T47D (cell line): ENCODE measurements at places on chromosomes 7 and 10.
A peak's percentile ranks its signal among the peaks of the same experiment; 100 is the strongest.

DNA sequence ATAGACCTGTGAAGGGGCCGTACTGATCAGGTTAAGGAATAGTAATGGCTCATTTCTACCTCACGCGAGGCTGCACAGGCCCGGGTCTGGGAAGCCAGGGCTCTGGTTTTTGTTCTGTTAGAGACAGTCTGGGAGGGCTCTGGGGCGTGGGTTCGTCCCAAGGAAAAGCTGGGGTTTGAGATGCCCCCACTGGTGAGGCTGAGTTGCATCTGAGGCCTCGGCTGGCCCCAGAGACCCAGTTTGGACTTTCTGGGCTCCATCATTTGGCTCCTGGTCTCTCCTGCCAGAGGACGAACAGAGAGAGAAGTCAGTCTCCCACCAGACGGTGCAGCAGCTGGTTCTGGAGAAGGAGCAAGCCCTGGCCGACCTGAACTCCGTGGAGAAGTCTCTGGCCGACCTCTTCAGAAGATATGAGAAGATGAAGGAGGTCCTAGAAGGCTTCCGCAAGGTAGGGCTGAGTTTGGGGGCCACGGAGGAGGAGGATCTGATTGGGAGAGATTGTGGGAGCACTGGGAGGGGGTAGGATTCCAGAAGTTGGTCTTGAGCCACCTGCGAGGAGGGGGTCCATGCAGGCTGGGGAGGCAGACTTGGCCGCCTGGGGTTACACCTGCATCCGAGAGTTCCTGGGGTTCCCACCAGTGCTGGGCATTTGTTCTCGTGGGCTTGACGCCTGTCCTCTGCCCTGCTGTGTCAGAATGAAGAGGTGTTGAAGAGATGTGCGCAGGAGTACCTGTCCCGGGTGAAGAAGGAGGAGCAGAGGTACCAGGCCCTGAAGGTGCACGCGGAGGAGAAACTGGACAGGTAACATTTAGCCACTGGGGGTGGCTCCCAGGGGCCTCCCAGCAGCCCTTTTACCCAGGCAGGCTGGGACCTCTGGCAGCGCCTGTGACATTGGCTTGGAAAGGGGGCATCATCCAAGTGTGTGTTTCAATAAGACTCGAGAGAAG lies 22.5 kb upstream of the BTBD16 start:
- no peak for DNase-seq

GRCh38 chr7:114988026-114988425 lies 66.1 kb downstream of the MDFIC start:
- DNase-seq, result no peak

DNA sequence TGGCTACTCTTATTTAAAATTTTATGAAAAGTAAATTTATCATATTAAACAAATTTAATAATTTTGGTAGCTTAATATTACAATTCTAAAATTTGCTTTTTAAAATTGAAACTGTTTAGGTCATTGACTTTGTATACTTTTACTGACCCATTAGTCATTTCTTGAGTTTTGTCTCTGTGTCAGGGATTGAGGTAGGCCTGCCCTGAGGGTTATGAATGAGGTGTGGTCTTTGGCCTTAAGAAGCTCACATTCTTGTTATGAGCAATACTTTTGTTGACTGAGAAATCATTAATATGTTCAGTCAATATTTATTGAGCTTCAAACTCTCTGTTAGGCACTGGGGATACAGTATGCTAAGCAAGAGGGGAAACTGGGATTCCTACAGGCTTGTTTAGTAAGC lies 47.0 kb upstream of the RPA3 start:
- peak; percentile 43 for DNase-seq

DNA sequence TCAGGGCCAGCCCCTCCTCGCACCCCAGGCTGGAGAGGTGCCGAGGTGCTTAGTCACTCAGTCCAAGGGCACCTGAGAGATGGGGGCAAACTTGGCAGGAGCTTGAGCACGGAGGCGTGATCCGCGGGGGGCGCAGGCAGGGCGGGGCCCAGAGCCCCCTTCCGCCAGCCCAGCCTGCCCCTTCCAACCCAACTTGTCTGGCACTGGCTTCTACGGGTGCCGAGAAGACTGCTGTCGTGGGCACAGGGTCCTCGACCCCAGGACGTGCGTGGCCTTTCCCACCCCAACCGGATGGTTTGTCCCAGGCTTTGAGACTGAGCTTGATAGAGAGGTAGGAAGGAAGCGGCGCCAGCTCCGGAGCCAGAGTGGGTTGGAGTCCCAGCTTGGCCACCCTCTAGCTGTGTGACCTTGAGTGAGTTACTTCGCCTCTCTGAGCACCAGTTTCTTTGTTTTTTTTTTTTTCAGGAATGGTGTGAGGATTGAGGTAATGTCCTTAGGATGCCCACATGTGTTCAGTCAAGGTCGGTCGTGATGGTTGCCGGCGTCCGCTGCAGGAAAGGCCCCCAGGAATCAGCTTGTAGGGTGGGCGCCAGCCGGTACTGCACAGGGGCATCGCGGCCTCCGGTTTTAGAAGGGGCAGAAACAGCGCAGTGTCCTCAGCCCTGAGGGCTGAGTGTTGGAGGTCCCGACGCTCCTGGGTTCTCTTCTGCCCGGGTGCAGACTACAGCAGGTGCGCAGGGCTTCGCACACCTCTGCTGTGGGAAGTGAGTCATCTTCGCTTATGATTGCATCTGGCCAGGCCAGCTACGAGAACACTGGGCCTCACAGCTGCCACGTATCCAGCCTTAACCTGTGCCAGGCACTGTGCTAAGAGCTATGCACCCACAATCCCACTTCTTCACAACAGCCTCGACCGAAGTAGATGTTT lies 28.6 kb upstream of the VAX1 start:
- no peak for DNase-seq

DNA sequence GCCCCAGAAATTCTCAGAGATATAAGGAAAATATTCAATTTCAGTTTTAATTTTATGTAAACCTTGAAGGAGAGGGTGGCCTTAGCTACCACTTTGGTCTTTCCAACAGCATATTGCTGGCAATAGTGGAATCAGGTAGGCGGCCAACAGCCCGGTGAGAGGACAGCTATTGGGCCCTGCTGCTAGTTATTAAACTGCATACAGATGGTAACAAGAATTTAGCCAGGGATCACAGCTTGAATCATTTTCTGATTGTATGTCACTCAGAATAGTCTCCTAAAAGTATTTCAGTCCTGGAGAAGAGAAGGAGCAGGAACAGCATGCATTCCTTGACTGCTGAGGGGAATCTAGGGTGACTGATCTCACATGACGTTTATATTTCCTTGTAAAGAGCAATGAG lies 261.4 kb upstream of the SMIM30 start:
- no peak for DNase-seq

DNA sequence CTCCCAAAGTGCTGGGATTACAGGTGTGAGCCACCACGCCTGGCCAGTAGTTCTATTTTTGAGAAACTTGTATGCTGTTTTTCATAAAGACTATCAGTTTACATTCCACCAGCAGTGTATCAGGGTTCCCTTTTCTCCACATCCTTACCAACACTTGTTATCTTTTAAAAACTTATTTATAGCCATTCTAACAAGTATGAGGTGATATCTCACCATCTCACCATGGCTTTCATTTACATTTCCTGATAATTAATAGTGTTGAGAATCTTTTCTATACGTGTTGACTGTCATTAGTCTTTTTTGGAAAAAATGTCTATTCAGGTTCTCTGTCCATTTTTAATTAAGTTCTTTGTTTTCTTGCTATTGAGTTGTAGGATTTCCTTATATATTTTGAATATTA lies 416.1 kb downstream of the NEBL start:
- DNase-seq, result no peak
